Activated effector memory CD4-positive, alpha-beta T cell treated with Interleukin-2 at 50 U/mL for 16 hours (primary cell): ENCODE measurements at places on chromosomes 11 and 22.

DNA sequence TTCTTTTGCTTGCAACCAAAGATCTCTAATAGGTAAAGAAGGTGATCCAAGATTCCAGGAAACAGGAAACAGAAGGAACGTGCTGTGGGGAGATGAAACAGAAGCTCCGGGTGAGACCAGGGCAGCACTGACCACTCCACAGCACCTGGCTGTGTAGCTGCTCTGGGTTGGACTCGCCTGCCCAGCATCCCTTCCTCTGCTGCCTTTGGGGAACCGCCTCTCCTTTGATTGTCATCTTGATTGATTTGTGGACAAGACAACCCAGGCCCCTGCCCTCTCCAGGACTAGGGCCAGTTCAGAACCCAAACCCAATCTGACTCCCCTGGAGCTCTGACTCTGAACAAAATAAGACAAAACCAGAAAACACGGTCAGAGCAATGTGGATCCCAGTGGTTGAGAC lies 14.7 kb upstream of the APOBEC3A start:
- DNase-seq, result no peak

- DNase-seq, result no peak
Measured at GRCh38 chr11:58919561-58919960, 19.7 kb upstream of the GLYATL1 start.

GRCh38 chr11:11975201-11976092 lies 33.0 kb downstream of the DKK3 start:
- DNase-seq, result no peak

DNA sequence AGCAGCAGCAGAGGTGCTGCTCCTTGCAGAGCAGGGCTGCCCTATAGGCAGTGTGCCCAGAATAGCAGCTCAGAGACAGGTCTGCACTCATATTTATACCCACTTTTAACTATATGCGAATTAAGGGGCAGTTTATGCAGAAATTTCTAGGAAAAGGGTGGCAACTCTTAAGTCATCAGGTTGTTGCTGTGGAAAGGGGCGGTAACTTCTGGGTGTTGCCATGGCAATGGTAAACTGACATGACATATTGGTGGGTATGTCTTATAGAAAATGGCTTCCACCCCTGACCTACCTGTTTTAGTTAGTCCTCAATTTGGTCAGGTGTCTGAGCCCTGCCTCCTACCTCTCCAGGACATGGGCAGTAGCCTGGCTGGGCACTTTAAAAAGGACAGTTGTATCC lies 122.3 kb downstream of the ATXN10 start:
- DNase-seq, result no peak

GRCh38 chr11:17208257-17208999 lies 642 bp upstream of the PIK3C2A start:
- DNase-seq, result no peak

GRCh38 chr11:119816660-119817059 lies 87.7 kb upstream of the NECTIN1 start:
- DNase-seq, result no peak

DNA sequence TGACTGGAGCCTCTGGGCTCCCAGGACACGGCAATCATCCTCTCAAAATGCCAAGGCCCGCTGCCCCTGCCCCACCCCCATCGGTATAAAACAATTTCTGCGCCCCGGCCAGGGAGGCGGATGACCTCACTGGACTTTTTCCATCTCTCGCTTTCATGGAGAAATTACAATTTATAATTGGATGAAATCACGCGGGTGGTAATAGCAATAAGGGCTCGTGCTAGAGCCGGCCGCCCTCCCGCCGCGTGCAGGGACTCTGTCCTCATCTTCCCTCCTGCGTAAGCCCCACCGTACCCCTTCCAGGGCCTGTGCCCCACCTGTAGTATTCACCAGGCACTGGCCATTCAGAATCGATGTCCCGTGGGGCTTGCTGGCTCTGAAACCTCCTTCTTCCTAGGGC lies 64.5 kb downstream of the MACROD1 start:
- DNase-seq, result no peak

DNA sequence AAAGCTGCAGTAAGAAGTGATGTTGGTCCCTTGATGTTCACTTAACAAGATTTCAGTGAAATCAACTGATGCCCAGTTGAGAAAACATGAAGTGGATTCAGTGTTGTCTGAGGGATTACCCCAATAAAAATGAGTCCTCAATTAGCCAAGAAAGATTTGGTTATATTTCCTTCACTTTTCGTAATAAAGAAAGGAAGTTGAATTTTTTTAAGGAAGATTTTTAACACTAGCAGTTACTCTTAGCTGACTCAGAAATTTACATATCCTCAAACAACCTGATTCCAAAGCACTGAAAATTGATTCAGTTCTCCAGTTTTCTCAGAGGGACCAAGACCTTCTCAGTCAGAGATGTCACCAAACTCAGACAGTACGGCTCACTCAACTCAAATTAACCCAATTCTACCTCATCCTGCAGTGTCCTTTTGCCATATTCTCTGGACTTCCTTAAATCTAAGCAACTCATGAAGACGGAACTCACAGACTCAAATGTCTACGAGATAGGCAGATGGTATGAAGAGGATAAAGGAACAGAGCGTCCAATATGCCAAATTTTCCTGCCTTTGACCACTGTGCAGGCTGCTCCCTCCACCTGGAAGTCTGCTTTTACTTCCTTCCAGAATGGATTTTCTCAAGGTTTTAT lies 22.8 kb downstream of the SLC5A4 start:
- no peak for DNase-seq

GRCh38 chr22:28810821-28811491 lies 10.6 kb upstream of the XBP1 start:
- DNase-seq, result peak; percentile 33

- DNase-seq, result no peak
Measured at GRCh38 chr11:120710354-120711131, 199.0 kb downstream of the GRIK4 start.

DNA sequence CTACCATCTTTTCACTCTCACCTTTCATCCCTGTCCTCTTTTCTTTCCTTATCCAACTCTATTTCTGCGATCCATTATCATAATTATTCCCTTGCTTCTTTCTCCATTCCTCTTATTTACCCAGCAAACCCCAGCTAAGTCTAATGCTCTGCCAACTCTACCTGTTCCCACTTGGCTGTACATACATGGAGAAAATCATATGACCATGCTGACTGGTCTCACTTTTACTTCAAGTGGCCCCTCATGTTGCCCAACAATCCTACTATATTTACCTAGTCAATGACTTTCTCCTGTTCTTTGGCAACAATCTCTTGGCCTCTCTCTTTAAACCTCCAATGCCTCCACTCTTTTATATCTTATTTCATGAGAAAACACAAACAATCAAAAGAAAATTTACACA lies 94.1 kb downstream of the USP35 start:
- no peak for DNase-seq

DNA sequence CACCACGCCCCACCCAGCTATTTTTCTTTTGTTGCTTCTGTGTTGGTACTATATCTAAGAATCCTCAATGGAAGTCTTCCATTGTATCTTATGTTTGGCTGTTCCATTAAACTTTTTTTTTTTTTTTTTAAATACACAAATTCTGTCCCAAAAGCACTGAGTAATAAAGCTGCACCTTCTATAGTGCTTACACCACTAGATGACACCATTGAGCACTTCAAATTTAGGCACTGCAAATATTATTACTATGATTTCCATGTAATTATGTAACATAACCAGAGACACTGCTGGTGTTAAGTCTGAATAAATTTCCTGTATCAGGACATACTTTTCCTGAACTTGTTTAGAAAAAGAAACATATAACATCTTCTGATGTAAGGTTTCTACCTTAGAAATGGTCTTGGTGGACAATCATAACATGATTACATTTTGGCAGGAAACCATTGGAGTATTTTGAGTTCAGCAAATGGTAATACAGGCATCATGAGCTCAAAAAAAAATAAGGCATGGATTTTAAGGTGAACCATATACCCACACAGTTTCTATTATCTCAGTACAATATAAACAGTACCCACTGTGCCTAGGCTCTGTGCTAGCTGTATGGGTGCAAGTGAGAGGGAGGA lies 110.5 kb downstream of the ATG16L2 start:
- DNase-seq, result no peak

- DNase-seq, result no peak
Measured at GRCh38 chr22:42711281-42711731, 9.4 kb downstream of the A4GALT start.

DNA sequence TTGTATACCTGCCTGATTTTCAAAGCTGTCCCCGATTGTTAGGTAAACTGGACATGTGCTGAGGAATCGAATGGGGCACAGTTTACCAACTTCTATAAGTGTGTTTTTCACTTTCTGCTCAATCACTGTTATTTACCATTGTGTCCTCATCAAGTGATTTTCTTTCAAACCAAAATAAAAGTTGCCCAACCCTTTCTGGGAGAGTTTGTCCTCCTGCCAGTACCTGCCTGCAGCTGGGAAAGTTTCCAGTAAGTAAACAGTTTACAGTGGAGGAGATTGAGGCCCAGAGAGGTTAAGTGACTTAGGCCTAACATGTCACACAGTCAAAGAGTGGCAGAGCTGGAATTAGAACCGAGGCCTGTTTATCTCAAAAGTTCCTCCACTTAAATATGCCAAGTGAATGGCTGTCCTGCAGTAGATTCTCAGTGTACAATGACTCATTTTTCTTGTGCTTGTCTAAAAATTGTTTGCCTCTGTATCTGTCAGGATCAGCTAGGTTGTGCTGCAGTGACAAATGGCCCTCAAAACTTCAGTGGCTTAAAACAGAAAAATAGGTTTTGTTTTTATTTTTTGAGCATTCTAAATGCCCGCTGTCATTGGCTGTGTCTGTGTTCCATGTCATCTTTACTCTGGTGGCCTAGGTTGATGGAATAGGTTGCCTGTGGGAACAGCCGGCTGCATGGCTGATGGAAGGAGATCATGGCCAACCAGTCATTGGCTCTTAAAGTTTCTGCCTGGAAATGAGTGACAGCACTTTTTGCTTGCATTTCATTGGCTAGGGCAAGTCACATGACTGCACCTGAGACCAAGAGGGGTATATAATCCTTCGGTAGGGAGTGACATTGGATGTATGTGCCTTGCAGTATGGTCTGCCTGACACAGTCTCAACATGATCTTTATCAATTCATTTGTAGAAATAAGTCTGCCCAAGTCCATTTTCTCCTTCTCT lies 61.8 kb upstream of the CRYBB3 start:
- no peak for DNase-seq

DNA sequence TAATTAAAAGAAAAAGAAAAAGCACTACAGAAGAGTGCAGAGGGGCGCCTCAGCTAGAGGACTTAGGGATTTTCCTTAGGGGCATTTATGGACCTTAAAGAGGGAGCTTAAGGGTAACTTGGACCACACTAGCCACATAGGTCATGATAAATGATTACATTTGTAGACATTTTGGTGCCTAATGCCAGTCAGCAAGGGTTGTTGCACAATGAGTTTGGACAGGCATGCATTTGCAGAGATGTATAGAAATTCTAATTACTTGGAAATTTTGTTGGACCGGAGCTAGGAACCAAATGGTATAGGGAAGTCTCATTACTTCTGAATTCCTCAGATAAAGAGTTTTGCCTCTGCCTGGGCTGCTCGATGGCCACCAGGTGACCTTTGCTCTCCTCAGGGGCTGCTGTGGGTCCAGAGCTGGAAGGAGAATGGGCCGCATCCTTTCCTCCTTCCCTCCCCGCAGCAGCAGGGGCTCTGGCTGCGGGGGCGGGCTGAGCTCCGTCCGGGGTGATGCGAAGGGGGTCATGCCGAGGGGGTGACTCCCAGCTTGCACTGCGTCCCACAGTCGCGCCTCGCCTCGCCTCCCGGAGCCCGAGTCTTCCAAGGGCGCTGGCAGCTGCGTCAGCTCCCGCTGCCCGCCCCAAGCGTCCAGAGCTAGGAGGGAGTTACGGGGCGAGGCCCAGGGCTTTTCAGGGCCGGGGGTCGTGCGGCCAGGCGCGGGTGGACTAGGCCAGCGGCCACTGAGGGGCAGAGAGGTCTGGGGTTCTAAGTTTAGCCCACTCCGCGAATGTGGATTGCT lies 20.3 kb upstream of the MALAT1 start:
- DNase-seq, result no peak

DNA sequence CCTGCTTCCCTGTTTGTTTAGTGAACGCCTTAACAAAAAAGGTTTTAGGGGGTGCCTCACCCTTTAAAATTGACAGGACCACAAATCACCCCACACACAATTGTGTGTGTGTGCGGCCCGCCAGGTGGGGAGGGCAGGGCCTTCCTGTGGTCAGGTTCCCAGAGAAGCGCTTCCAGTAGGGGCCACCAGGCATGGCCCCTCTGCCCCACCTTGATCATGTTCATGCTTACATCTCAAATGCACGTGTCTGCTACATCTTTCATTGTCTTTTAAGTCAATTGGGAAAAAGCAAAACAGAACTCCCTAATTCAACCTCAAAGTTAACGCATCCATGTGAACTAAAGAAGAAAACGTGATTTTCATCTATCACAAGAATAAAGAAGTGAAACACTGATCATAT lies 1335.3 kb downstream of the TBC1D22A start:
- no peak for DNase-seq

DNA sequence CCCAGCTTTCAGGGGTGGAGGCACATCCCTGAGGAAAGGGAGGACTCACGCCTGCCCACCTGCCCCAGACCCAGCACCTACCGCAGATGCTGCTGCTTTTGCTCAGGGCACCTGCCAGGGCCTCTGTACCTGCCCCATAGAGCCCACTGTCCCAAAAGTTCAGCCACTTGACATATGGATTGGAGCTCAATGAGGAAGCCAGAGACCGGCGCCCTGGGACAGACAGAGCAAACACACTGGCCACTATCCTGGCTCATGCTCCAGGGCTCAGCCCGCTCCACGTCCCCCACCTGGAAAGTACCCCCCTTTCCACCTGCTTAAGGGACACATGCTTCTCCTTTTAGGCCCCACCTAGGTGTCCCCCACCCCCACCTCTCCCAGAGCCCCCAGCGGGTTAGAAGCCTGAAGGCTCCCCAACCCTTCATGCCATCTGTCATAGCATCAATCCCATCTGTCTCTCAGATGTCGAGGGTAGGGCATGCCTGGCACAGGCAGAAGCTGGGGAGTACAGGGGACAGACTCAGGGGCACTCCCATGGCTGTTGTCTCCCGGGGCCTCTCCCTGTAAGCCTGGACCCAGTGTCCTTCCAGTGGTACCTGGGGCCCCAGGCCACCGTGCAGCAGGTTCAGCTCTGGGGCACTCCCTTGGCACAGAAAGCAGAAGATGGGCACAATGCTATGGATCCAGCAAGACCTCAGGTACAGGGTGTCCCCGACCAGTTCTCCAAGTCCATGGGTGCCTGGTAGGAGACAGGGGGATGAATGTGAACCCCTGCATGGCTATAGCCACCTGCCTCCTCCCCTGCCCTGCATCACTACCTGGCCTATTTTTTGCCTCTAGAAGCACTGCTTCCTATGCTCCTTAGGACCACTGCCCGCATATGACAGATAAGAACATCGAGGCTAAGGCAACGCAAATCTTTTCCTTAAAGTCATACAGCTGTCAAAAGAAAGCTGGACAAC lies 2.2 kb upstream of the P2RX6 start:
- no peak for DNase-seq
